ENCODE measurements at places on chromosomes 5 and 9.

DNA sequence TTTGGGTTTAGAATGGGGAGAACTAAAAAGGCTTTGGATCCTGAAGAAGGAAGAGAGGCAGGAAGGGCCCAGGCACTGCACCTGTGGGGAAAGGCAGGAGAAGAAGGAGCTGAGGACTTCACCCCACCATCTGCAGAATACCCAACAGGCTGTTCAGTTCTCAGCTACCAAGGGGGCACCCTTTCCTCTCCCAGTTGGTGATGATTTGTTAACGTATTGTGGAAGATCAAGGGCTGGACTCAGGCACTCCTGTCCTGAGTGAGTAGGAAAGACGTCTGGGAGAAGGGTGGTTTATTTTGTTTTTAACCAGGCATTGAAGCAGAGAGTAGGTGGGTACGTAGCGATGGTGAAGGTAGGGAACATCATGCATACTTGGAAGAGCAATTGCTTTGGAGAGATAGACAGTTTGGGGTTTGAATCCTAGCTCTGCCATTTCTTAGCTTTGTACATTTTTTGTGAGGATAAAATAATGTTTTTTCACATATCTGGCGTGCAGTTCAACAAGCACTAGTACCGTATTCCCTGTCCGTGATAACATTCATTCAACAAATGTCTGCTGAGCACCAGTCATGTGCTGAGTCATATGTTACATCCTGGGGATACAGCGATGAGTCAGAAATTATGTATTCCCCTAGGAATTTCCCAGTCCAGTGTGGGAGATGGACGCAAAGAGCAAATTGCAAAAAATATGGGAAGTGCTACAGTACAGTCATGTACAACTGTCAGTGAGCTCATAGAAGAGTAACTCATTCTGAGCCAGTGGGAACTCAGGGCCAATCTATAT, 2.1 kb downstream of the MSANTD3 start:
- DNase-seq = peak; percentile 99

- no peak for DNase-seq
Measured at GRCh38 chr5:42779083-42779482, 22.5 kb downstream of the CCDC152 start.

GRCh38 chr5:66929995-66930394, 266.6 kb downstream of the CD180 start:
- no peak for DNase-seq

GRCh38 chr5:41356786-41357185, 143.5 kb upstream of the C6 start:
- DNase-seq = no peak

DNA sequence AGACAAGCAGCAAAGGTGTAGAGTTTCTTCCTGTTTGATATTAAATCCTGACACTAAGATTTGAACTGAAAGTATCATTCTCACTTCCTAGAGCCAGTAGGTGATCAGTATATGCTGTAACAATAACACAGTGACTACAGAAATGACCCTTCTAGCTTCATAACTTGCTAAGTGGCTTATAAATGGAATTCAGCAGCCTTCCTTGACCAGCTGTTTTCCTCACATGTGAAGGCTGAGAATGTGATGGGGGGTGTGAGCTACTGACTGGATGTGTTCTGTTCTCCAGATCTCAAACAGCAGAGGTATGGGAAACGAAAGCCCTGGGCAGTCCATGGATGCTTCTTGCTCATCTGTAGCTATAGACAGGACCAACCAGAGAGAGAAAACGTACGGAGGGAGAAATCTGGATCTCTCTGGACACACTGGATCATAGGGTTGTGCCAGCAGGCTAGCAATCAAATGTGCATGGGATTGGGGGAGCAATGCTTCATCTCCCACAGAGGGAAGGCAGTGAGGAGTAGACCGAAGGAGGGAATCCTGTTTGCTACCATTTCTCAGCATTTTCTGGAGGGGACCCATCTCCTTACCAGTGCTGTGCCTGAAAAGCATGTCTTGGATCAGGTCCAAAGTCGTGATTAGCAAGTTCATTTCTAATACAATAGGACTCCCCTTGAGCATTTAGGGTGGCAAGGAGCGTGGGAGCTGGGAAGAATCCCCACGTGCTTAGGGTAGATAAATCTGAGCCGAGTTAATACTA, 39.4 kb downstream of the TNFAIP8 start:
- DNase-seq = no peak

- no peak for DNase-seq
Measured at GRCh38 chr5:107724642-107725041, 53.9 kb upstream of the EFNA5 start.
